ENCODE measurements at places on chromosomes 5 and 9.

DNA sequence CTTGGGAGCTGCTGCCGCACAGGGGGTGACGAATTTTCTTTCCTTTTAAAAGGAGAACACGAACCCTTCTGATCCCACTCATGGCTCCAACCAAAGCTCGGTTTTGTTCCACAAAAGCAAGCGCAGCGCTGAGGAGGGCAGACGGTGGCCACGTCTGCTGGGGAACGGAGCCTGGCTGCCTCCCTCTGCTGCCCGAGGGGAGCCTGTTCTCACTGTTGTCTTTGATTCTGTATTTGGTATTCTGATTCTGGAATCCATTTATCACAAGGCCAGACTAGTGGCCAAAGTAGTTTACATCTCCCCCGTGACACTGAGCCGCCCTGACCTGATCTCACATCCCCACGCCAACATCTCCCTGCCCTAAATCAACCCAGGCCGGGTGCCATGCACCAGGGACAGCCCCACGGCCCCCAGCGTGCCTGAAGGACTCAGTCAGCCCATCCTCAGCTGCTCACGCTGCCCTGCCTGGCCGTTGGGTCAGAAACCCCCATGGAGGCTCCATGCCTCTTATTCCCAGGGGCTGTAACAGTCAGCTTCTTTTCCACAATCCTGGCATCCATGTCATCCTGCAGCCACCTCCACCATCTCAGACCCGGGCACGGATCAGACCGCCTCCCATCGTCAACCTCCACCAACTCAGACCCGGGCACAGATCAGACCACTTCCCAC lies 6.7 kb upstream of the NSMF start:
- no peak for DNase-seq

DNA sequence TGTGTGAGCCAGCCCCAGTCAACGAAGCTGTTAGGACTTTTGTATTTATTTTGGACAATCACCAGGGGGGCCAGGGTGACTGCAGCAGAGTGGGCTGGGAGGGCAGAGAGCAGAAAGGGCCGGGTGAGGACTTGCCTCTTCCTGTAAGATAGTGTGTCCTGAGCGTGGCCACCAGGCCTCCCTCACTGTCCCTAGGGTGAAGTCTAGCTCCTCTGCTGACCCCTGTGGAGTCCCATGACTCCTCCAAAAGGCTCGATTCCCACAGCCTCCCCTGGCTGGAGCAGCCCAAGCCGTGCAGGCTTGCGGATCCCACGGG lies 147.8 kb downstream of the RXRA start:
- no peak for DNase-seq

GRCh38 chr9:88889386-88889785 lies 101.9 kb upstream of the S1PR3 start:
- no peak for DNase-seq

DNA sequence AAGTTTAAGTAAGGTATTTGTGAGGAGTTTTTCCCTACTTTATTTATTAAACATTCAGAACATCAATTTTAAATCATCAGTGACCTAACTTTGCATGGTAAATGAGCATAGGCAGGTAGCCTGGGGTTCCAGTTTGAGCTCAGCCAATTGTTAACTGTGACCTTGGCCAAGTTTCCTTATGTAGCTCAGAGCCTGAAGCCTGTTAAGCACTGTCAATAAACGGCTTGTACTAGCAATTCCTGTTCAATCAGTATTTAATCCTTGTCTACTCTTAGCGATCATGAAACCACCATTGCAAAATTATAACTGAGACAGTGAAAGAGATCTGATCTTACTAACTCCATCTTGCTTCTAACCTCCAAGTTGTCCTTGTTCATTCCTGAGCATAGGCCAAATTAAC lies 4.7 kb upstream of the SOWAHA start:
- no peak for DNase-seq

DNA sequence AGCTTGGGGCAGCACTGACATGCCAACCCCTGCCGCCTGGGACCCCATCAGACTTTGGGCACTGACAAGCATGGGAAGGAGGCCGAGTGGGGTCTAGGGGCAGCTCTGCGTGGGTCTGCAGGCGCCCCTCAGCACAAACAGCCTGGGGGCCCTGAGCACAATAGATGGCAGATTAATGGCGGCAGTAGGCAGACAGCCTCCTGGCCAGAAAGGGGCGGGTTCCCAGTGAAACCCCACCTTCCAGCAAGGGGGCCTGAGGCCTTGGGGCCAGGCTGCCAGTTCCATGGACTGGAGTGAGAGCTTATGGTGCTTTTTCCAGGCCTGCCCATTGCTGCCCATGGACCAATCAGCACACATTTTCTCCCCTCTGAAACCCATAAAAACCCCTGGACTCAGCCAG lies 2031.2 kb downstream of the EFNA5 start:
- no peak for DNase-seq

DNA sequence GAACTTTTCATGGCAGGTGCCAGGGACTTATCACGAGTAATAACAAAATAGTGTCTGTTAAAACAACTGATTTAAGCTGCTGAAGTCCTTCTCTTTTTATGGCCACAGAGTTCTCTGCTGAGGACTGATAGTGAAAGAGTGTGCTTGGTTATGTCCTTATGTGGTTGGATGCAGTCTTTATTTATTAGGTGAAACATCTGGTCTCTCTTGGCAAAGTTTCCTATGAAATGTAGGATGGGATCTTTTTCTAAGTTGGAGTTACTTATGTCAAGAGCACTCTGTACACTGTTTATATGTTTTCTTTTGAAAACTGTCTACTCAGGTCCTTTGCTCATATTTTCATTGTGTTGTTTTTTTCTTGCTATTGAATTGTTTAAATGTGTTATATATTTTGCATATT lies 1816.1 kb upstream of the C9orf72 start:
- no peak for DNase-seq

GRCh38 chr5:77791356-77791755 lies 15.2 kb upstream of the TBCA start:
- no peak for DNase-seq

DNA sequence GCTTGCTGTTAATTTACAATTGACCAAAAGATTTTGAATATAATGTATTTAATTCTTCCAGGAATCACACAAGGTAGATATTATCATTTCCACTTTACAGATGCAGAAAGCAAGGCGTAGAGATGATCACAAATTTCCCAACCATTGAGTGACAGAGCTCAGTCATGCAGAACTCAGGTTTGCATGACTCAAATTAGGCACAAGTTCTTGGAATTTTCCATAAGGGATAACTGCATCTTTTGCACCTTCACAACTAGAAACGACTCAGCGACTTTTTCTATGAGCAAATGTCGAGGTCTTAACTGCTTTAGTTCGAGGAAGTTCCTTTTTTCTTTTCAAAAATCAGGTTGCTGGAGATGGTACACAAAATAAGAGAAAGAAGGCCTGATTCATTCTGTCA lies 265.5 kb upstream of the PAPPA start:
- DNase-seq = no peak

DNA sequence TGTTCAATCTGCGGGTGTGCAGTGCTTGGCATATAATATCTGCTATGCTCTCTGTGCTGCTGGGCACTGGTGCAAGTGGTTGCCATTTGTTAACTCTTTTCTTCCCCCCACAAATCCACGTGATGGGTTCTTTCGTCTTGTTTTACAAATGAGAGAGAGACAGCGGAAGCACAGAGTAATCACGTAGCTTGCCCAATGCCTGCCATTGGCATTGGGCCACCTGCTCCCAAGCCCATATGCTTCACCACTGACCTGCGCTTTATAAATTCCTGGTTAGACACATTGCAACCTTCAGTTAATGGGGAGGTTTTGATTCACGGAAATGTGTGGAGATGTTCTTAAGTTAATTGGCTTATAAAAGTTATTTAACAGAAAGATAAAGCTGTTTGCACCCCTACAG lies 194.8 kb upstream of the ADAMTS16 start:
- no peak for DNase-seq

DNA sequence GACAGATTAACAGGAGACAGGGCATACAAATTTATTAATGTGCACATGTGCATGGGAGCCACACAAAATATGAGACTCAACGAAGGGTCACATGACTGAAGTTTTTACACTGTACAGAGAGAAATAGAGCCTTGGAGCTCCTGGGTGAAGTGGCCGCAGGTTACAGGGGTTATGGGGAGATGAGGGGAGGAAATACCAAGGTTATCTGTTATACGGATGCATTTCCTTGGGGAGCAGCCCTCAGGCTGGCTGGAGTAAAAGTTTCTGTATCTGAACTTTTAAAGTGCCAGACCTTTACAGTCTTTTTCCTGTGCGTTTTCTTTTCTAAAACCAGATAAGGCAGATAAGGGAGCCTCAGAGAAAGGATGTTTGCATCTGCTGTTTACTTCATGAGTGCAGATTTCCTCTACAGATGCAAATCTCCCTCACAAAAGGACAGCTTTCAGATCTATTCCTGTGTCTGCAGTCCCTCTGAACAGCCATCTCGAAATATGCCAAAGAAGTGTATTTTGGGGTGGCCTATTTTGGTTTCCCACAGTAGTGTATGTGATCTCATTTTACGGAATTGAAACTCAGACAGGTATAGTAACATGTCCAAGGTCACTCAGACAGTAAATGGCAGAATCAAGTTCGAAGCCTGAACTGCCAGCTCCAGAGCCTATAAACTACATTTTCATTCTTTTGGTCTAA lies 139.3 kb upstream of the FBXL17 start:
- DNase-seq = no peak

DNA sequence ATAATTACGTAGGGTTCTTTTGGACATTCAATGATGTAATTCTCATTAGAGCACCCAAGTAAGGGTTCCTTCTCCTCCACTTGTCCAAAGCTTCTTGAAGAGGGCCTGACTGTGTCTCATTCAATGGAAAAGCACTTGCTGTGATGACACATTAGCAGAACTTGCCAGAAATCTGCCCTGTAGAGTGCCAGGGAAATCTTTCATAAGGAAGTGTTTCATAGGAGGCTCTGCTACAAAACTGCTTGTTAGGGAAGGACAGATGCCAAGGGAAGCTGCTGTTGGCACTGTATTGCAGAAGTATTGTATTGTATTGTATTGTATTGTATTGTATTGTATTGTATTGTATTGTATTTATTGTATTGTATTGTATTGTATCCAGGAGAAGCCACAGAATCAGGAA lies 45.5 kb upstream of the MPDZ start:
- no peak for DNase-seq

GRCh38 chr5:87121304-87122150 lies 146.2 kb upstream of the RASA1 start:
- DNase-seq = peak; percentile 69

- no peak for DNase-seq
These were observed 49.6 kb upstream of the SIMC1 start for GRCh38 chr5:176188506-176189193.

DNA sequence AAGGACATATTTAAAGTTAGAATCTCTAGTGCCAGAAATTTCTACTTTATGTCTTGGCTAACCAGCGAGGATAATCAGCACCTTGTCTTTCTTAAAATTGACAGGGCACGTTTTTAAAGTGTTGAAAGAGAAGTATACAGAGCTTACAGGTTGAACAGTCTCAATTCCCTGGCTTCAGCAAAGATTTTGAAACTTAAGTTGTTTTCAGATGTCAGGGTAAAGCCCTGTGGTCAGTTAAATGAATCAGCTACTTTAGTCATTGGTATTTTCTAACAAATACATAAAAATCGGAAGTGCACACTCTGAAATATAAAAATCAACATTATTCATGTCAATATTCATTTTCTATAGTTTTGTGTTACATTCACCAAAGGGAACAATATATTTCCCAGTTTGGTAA lies 29.1 kb downstream of the SNCAIP start:
- DNase-seq = no peak

DNA sequence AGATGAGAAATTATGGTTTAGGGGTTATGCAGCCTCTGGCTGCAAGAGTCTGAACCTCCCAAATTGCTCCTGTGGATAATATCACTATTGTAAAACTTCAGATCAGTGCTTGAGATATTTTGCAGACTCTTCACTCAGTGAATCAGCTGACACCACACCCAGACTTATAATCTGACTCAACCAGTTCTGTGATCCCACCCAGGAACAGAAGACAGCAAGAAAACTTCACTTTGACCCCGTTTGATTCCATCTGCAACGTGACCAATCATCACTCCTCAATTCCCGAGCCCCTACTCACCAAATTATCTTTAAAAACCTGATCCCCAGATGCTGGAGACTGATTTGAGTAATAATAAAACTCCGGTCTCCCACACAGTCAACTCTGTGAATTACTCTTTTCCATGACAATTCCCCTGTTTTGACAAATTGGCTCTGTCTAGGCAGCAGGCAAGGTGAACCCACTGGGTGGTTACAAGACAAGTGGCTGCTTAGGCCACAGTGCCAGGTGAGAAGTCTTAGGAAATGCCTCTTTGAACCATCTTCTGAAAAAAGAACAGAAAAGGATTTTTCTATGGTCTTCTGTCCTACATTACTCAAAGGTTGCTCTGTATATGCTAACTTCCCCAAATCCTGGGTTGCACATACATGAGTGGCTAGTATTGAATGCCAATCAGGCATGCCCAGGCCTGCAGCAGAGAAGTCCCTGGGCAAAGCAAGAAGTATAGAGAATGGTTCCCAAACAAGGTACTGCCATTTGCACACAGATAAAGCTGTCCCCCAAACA lies 588.0 kb downstream of the PRELID2 start:
- DNase-seq = no peak

DNA sequence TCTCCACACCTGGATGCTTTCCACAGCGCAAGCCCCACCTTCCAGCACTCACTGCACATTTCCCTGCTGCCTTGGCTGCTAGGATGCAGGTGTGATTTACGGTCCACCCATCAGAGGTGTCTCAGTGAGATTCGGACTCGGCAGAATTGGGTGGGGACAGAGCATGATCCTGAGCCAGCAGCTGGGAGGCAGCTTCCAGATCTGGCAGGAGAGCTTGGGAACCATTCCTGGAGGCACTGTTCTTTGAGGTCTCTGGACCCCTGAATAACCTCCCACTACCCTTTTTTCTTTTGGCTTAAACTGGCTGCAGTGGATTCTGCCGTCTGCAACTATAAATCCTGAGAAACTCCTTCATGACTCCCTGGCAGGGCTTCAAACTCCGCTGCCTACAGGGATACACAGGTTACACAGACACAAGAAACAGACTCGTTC lies 99.6 kb upstream of the PHYKPL start:
- DNase-seq = no peak

Data from amniotic stem cell (primary cell).